T-helper 2 cell (primary cell): ENCODE measurements at places on chromosomes 6 and 20.

- DNase-seq = no peak
Measured at GRCh38 chr6:71130277-71130676, 158.3 kb upstream of the OGFRL1 start.

- no peak for DNase-seq
Measured at GRCh38 chr6:38100380-38100779, 280.9 kb downstream of the ZFAND3 start.

- no peak for DNase-seq
Measured at GRCh38 chr6:134235937-134236751, 81.8 kb downstream of the SGK1 start.

GRCh38 chr6:168525926-168526630 lies 85.1 kb downstream of the SMOC2 start:
- no peak for DNase-seq

- DNase-seq = no peak
Measured at GRCh38 chr6:113076116-113076515, 729.0 kb downstream of the RFPL4B start.

DNA sequence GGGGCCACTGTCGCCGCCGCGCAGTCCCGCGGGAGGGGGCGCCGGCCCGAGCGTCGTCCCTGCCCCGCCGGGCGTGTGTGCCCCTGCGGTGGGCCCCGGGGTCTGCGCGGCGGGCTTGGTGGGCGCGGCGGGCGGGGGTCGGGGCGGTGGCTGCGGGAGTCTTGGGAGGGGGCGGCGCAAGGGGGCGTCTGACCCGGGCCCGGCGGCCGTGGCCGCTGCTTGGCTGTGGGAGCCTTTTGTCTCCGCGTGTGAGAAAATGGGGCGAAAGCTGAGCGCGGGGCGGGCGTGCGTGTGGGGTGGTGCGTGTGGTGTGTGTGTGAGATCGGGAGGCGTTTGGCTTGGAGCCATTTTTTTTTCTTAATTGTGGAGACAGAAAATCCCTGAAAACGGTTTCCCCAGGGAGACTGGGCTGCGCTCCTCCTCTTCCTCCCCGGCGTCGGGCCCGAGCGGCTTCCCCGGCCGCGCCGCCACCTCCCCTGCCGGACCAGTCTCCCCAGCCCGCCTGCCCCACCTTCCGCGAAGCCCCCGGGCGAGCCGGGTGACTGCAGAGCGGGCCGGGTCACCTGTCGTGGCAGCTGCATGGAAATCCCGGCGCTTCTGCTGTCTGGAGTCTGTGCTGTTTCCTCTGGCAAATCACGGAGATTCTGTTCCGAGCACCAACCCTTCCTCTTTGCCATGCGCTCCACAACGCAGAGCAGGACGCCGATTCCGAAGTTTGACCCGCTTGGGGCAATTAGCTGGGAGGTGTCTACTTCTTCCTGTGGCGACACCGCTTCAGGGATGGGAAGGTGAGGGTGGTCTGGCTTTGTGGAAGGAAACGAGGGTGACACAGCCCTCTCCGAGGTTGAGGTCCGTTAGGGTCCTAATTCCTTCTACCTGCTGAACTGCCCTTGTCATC lies 64.4 kb downstream of the GTF2H5 start:
- DNase-seq = peak; percentile 61

- no peak for DNase-seq
Measured at GRCh38 chr20:23513164-23513563, 22.2 kb downstream of the CST8 start.

DNA sequence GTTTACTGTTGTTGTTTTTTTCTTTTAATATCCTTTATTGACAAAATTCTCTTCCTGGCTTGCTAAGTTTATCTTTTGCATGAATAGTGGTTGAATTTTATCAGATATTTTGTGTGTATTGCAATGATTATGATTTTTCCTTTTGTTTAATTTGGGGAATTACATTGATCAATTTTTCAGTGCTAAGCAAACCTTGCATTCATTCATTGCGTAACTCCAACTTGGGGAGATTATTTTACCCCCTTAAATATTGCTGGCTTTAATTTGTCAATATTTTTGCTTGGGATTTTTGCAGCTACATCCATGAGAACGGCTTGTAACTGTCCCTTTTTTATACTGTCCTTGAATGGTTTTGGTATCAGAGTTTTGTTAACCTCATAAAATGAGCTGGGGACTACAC lies 63.4 kb downstream of the SERAC1 start:
- no peak for DNase-seq

DNA sequence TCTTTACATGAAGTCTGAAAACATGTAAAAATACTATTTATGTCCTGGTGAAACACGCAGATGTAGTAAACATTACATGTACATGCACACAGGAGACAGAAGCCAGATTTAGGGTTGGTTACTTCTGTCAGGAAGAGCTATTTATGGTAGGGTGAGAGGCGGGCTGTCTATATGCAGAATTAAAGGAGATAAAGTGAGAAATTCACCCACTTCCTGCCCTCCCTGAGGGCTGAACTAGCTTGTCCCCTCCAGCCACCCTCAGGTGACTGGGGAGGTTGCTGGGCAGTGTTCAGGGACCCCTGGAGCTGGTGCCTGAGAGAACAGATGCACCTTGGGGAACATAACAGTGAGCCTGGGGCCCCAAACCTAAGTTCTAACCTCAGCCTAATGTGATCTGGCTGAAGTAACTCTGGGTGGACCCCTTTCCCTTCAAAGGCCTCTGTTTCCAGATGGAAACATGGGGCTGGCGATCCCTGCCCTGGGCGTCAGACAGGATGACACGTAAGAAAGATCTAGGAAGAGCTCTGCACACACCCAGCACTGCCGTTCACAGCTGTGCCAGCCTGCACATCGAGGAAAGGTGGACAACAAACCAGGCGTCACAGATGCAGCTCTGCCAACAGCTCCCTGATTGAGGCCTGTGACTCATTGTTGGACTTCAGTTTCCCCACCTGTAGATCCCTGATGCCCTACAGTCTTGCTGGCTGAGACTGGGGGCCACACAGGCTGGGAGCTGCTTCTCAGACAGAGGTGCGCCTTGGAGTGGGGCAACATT lies 1.3 kb downstream of the PI16 start:
- DNase-seq = no peak

- DNase-seq = no peak
Measured at GRCh38 chr6:22205266-22205665, 91.6 kb downstream of the PRL start.

DNA sequence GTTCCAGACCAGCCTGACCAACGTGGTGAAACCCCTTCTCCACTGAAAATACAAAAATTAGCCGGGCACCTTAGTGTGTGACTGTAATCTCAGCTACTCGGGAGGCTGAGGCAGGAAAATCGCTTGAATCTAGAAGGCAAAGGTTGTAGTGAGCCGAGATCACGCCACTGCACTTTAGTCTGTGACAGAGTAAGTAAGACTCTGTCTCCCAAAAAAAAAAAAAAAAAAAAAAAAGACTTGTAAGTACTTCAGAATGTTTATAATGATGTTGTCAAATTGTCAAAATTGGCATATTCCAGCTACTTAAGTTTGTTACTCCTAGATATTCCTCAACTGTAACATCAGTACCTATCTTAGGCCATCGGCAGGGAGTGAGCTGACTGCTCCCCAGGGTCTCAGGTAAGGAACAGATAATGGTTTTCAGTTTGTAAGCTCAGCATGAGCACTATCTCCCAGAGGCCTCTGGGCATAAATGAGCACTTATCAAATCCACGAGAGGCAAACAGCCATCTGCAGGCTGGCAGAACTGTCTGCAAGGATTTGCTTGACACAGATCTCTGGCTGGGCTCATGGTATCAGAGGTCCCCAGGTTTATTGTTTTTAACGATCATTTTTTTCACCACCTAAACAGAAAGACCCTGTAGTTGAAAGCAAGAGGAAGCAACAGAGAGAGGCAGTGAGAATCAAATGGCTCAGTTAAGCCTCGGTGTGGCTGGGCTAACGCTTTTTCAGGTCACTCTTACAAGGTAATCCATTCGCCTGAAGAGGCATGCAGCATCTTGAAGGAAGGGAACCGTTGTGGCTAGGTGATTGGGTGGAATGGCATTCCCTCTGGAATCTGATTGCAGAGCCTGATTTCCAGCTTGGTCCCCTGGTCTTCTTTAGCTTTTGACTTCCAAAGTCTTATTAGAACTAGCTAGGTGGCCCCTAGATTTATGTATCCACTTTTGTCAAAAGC lies 115.9 kb downstream of the LY86 start:
- no peak for DNase-seq

- DNase-seq = peak; percentile 27
Measured at GRCh38 chr20:48760403-48760983, 67.3 kb downstream of the PREX1 start.

- DNase-seq = no peak
Measured at GRCh38 chr6:122116119-122116834, 283.2 kb upstream of the HSF2 start.

DNA sequence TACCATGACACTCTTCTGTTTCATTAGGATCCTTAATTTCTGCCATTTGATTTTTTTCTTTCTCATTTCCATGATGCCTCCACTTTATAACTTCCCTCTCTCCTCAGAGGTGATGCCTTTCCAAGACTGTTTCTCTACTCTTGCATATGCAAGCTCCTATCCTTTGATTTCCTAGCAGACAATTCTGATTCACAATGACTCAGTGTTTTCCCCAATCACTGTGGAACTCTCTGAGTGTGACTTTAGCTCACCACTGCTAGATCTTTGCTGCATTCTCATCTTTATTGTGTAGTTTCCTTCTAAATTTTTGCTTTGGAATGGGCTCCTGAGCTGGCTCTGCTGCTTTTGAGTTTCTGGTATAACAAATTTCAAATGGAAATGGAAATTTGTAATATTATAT lies 184.9 kb downstream of the TINAG start:
- DNase-seq = no peak

DNA sequence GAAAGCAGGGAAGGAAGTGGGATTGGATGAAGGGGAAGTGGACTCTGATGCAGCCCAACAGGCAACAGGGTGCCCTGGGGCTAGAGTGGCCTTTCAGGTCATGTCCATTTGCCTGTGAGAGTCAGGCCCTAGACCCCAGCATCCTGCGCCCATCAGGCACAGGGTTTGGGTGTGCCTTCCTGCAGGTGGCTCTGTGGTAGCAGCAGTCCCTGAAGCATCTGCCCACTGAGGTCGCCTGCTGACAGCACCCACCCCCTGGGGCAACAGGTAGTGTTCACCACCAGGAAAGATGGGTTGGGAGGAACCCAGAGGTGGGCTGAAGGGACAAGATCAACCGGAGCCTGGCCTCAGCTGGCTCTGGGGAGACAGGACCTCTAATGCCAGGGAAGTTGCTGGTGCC lies 3.6 kb downstream of the PACSIN1 start:
- no peak for DNase-seq

DNA sequence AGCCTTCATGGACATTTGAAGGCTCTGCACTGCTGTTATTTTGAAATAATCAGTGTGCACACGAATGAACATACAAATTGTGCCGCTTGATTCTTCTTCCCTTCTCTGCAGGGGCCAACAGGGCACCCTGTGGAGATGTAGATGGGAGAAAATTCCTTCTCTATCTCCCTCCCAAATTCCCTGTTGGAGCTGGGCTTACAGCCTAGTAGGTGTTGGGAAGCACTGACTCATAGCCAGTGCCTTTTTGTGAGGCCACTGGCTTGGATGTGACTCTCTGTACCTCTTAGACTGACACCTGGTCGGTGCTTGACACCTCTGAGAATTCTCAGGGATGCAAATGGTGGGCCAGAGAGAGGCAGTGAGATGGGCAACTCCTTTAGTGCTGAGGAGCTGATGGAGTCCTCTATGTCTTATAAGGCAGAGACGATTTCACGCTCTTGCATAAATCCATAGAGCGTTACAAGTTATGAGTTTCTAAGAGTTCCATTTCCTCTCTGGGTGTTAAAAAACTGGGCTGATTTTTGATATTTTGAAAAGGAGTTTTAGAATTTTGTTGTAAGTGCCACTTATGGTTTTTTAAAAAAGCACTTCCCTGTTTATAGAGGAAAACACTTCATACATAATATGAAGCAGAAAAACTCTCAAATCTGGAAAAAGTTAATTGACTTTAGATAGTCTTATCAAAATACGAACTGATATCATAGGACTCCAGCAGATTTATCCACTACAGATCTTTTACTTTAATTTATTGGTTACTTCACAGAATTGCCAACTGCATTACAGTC lies 89.8 kb upstream of the MAP3K7 start:
- DNase-seq = no peak

- no peak for DNase-seq
Measured at GRCh38 chr20:64217539-64218221, 37.9 kb upstream of the PCMTD2 start.

DNA sequence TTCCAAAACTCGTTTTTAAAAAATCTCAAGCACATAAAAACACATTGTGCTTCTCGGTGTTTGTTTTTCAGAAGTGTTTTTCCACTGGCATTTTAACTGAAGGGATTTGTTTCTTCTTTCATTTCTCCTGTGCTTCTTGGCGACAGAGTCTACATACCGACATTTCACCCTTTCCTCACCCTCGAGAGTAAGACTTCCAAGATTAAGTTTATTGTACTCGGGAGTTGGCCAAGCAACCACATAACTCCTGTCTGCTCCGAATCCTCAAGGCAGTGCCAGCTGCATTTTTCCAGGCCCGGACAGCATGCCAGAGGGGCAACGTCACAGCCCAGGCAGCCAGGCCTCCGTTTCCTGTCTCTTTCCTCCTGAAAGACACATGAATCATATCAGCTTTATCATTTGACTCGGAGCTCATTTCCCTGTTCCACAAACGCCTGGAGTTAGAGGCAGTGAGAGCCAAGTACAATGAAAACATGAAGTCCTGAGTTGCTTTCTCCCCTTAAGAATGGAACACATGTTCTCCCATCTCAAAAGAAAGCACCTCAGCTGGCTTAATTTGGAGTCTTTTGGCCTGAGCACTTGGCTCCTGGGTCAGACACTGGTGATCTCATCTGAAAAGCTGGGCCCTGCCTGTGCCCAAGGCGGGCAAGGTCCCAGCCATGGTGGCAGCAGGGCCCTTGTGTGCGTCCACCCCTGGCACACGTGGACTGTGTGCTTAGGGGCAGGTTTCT lies 23.2 kb upstream of the FAM50B start:
- DNase-seq = no peak

DNA sequence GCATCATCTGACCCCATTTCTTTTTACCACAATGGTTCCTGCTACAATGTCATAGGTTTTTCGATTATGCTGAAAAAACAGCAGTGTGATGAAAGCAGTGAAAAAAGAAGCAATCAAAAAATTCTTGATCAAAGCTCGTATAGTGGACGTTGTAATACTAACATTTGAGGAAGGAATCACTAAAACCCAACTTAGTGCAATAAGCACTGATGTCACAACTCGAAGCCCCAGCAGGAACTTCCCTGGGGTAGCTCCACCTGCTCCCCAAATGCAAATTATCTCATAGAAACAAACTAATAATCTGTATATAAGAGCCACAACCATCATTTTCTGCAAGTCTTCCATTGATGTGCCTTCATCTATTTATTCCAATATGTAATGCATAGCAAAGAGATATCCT lies 285.6 kb upstream of the SGK1 start:
- DNase-seq = no peak

GRCh38 chr6:125869427-125869826 lies 78.7 kb downstream of the NCOA7 start:
- no peak for DNase-seq

DNA sequence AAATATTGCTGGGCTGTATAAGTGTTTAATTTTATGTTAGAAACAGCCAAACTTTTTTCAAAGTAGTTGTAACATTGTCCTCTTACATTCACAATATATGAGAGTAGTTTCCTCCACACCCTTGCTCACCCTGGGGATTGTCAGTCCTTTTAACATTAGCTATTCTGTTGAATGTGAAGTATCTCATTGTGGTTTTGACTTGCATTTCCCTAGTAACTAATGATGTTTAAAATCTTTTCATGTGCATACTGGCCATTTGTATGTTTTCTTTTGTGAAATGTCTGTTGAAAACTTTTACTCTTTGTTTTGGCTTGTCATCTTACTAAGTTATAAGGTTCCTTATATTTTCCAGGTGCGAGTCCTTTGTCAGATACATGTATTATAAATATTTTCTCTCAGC lies 32.9 kb downstream of the TRIM38 start:
- no peak for DNase-seq
